Endodermal cell (in vitro differentiated cells): ENCODE measurements at places on chromosomes 6 and 20.

DNA sequence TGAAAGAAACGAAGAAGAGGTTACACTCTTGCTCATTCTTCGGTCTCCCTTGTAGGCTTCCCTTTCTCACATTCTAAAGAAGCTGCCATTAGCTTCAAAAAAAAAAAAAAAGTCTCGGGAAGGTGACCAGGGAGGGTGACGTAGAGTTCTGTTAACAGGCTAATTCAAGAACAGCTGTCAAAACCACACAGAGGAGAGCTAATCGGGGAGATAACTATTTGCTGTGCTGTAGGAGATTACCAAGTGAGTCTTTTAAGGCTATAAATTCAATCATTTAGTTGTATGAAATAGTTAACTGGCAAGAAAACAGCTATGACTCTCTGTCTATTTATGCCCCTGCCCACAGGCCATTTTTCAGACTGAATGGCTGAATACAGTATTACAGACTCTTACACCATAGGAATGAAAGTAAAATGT lies 256.8 kb downstream of the SYNE1 start:
- H3K4me3 ChIP-seq = no peak overlapping the region
- no peaks in the 10 kb centered on the region for H3K27me3 ChIP-seq
- peak overlapping the region; percentile 74 for H3K27ac ChIP-seq
- no peak for DNase-seq

DNA sequence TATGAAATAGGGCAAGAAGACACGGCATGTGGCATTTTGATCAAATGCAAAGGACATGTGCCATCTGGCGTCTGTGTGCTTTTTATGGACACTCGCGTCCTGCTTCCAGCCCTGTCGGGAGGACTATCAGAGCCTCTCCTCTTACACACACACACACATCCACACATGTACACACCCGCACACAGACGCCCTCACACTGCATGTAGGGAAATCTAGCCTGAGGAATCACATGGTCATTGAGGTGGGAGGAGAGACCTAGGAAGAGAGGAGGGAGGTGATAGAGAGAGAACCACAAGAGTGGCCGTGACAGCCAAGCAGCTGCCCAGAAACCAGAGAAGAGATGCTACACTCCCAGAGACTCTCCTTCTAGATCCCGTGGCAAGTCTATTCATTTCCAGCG lies 105.9 kb upstream of the CDYL start:
- H3K27ac ChIP-seq = no peak overlapping the region
- no peak overlapping the region for H3K4me3 ChIP-seq
- no peaks in the 10 kb centered on the region for H3K27me3 ChIP-seq
- no peaks in the 10 kb centered on the region for H3K36me3 ChIP-seq

DNA sequence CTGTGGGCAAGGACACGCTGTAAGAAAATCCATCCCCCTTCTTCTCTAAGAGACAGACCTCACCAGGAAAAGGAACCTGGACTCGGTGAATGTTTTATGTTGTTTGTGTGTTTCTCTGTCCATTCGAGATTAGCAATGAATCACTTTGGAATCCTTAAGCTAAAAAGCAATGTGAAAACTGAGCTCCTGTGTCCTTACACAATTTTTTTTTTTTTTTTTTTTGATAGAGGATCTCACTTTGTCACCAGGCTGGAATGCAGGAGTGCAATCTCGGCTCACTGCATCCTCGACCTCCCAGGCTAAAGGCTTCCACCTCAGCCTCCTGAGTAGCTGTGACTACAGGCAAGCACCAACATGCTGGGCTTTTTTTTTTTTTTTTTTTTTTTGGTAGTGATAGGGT lies 32.1 kb downstream of the BFSP1 start:
- no peaks in the 10 kb centered on the region for H3K4me1 ChIP-seq
- DNase-seq = no peak
- H3K27ac ChIP-seq = no peak overlapping the region
- H3K4me3 ChIP-seq = no peak overlapping the region
- no peaks in the 10 kb centered on the region for H3K36me3 ChIP-seq

DNA sequence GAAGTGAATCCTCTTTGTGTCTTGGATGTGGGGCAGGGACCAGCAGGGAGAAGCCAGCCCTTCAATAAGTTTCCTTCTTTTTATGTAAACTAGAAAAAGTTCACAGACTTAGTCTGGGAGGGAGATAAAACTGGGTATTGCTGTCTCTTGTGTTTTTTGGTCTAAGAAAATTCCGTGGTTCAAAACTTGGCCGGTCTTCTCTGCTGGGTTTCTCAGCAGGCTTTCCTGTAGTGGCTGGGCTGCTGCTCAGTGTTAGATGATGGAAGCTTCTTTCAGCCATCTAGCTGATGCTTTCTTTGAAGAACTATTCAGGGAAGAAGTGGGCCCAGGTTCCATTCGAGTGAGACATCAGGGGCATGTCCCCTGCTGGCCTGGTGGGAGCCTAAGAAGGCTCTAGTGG lies 70.7 kb upstream of the SCP2D1 start:
- no peaks in the 10 kb centered on the region for H3K4me1 ChIP-seq

DNA sequence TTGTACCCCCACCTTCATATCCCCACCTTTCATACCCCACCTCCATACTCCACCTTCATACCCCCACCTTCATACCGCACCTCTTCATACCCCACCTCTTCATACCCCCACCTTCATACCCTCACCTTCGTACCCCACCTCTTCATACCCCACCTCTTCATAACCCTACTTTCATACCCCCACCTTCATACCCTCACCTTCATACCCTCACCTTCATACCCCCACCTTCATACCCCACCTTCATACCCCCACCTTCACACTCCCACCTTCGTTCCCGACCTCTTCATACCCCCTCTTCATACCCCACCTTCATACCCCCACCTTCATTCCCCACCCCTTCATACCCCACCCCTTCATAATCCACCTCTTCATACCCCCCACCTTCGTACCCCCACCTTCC lies 92.9 kb upstream of the NAA20 start:
- no peak for DNase-seq
- no peak overlapping the region for H3K27ac ChIP-seq
- no peaks in the 10 kb centered on the region for H3K4me1 ChIP-seq
- H3K36me3 ChIP-seq = no peaks in the 10 kb centered on the region
- H3K4me3 ChIP-seq = no peak overlapping the region

GRCh38 chr6:149059557-149059956 lies 258.0 kb upstream of the TAB2 start:
- no peaks in the 10 kb centered on the region for H3K27me3 ChIP-seq
- no peak overlapping the region for H3K27ac ChIP-seq
- no peak for DNase-seq
- H3K4me3 ChIP-seq = no peak overlapping the region
- peaks cover 6% of the 10 kb centered on the region for H3K4me1 ChIP-seq

DNA sequence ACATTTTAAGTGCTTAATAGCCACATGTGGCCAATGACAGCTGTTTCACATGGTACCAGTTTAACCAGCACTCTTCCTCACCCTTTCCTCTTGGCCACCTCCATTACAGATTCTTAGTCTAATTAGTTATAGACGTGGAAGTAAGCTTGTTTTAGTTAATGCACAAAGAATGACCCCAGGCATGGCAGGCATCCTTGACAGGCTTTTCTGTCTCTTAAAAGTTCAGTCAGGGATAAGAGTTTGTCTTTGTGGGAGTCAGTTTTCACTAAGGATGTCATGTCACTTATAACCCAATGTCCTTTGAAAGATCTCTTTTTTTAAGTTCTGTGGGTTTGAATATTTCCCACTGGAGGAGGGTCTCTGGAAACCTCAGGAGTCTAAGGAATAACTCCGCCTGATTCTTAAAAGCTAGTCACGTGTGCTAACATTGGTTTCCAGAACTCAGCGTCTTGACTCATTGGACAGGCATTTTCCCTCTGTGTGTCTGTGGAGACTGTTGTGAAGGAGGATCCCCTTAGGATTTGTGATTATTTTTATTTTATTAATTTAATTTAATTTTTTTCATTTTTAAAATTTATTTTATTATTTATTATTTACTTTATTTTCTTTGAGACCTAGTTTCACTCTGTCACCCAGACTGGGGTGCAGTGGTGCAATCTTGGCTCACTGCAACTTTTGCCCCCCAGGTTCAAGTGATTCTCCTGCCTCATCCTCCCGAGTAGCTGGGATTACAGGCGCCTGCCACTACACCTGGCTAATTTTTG lies 171.4 kb downstream of the ZFAND3 start:
- H3K4me3 ChIP-seq = no peak overlapping the region
- no peaks in the 10 kb centered on the region for H3K4me1 ChIP-seq
- no peak for DNase-seq
- H3K36me3 ChIP-seq = no peaks in the 10 kb centered on the region
- no peaks in the 10 kb centered on the region for H3K27me3 ChIP-seq

DNA sequence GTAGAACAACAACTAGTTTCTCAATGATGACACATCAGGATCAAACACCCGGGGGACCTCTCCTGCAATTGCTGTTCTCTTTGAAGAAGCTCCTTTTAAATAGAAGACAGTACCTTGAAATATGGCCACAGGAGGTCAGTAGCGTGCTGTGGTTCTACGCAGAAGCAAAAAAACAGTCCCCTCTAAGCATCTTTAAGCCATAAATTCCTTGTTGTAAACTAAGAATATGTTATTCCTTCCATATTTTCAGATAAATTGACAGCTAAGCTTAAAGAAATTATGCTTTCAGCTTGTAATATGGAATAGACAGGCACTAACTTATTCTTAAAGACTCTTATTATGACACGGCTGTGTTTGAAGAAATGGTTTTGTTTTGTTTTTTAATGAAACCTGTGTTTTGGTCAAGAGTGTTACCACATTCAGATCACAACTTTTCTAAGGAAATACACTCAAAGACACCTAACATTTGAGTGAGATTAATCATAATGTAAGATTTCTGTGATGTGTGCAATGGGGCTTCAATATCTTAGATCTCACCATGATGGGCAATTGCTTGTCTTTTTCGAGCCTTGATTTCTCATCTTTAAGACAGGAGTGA lies 49.7 kb upstream of the IL20RA start:
- H3K27me3 ChIP-seq = no peaks in the 10 kb centered on the region
- DNase-seq = peak; percentile 81
- H3K36me3 ChIP-seq = no peaks in the 10 kb centered on the region
- peaks cover 4% of the 10 kb centered on the region for H3K4me1 ChIP-seq
- H3K27ac ChIP-seq = no peak overlapping the region

DNA sequence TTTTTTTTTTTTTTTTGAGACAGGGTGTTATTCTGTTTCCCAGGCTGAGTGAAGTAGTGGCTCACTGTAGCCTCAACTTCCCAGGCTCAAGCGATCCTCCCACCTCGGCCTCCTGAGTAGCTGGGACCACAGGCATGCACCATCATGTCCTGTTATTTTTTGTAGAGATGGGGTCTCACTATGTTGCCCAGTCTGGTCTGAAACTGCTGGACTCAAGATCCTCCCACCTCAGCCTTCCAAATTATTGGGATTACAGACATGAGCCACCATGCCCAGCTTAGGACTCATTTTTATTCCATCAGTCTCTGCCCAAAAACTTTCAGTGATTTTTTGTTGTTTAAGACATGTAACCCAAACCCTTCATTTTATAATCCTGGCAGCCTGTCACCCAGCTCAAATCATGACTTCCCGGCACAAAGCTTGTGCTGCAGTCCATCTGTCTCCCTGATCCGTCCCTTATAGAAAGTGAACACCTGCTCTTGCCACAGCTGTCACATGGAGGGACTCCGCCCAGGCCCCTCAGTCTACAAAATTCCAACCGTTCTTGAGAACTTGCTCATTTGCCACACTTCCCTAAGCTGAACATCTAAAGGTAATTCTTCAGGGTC lies 183.9 kb upstream of the JARID2 start:
- no peak overlapping the region for H3K4me3 ChIP-seq
- H3K4me1 ChIP-seq = peaks cover 2% of the 10 kb centered on the region
- DNase-seq = no peak

DNA sequence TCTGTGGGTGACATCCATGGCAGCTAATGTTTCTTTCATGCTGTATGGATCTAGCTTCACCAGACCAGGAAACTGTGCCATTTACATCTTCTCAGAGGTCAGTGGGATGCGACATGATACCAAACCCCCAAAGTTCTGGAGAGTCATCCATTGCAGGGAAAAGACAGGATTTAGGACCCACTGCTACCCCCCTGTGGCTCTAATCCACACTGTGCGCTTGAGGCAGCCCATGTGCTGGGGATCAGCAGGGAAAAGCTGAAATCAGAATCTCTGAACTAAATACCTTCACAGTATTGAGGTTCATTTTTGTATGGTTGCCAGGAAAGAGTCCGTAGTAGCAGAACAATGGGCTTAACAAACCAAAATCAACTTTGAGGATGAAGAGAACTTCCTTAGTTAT lies 164.4 kb downstream of the TMEM242 start:
- H3K36me3 ChIP-seq = no peaks in the 10 kb centered on the region
- peak; percentile 87 for DNase-seq
- H3K4me3 ChIP-seq = no peak overlapping the region
- H3K4me1 ChIP-seq = peaks cover 49% of the 10 kb centered on the region

- no peak overlapping the region for H3K27ac ChIP-seq
- H3K36me3 ChIP-seq = peaks cover 12% of the 10 kb centered on the region
- no peaks in the 10 kb centered on the region for H3K27me3 ChIP-seq
- peaks cover 3% of the 10 kb centered on the region for H3K4me1 ChIP-seq
Observed at GRCh38 chr6:63672582-63673129, 37.1 kb downstream of the PHF3 start.

GRCh38 chr6:26086211-26086610 lies 1.0 kb upstream of the HFE start:
- no peak overlapping the region for H3K27ac ChIP-seq
- DNase-seq = no peak
- no peaks in the 10 kb centered on the region for H3K36me3 ChIP-seq
- H3K4me1 ChIP-seq = no peaks in the 10 kb centered on the region

DNA sequence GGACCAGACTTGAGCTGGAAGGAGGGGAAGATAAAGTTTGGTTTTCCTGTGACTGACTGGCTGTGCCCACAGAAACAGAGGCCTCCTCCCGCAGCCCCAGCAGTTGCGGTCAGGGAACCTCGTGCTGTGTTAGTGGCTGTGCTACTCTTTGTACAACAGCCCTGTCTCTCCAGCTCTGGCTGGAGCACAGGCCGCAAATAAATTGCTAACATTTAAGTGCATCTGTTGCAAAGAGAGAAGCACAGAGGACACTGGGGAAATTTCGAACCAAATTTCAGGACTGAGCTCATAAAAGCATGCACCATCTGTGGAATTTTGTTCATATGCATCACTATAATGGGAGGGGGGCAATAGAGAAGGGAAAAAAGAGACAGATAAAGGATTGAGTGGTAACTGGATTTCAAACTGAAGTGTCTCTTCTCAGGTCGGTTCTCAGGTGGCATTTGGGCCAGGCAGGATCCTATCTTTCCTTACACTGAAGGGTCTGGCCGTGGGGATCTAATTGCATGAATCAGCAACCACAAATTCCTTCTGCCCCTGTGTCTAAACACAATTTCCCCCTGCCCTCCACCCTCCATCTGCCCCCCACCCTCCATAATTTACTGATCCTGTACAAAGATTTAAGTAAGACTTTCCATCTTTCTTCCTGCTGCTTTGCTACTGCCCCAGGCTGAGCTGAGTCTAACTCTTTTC lies 88.9 kb upstream of the ATXN1 start:
- no peak for DNase-seq
- no peaks in the 10 kb centered on the region for H3K36me3 ChIP-seq
- no peaks in the 10 kb centered on the region for H3K4me1 ChIP-seq
- no peak overlapping the region for H3K4me3 ChIP-seq
